ENCODE measurements at places on chromosomes 5 and 9. TPM values are rescaled to one million over a fixed set of nuclear protein-coding genes. Genes with fewer than 3 reads are reported as not detected.
A peak's percentile ranks its signal among the peaks of the same experiment; 100 is the strongest.

The CAVIN4 gene
- 2.5 TPM for total RNA-seq

The SEMA6A gene
- 1.5 TPM for total RNA-seq

The ADRA1B gene
- not detected for total RNA-seq

The FOXD4 gene
- 0.42 TPM for total RNA-seq

The KIF27 gene
- total RNA-seq = 3.5 TPM

The RAD23B gene
- total RNA-seq = 100 TPM

The PCDHA2 gene
- total RNA-seq = not detected

The REEP2 gene
- total RNA-seq = 4.4 TPM

The GARNL3 gene
- 8.3 TPM for total RNA-seq

The GNA14 gene
- 3.3 TPM for total RNA-seq

The FAF2 gene
- total RNA-seq = 43.5 TPM

The DOLPP1 gene
- 17.7 TPM for total RNA-seq

The NR5A1 gene
- total RNA-seq = not detected

GRCh38 chr5:62460578-62460983, 48.0 kb downstream of the IPO11 start:
- DNase-seq = peak; percentile 67

DNA sequence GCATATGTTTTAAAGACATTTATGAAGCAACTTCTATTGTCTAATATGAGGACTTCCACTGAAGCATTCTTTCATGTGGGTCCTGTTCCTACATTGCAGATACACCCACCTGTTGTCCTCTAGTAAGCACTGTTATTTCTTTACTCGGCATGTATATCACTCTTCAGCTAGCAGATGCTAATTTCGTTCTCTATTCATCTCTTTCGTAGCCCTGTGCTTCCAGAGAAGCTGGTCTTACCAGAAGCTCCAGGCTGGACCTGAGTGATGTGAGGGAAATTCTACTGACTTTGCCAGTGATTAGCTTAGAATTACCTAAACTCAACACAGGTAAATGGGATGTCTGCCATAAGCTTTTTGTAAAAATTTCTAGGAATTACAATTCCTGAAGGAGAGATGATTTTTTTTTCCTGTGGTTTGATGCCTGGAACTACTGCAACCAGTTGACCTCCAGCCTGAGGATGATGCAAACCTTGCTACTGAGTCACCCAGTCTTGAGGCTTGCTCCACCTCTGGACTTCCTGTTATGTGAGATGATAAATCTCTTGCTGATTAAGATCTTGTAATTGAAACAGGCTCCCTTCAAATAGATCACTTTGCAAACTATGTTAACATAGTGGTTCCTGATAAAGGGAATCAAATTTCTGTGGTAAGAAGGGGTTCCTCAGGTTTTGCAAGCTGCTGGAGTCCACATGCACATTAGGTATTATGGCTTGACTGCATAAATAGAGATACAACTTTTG, 52.2 kb upstream of the SPINK5 start:
- DNase-seq = peak; percentile 17

DNA sequence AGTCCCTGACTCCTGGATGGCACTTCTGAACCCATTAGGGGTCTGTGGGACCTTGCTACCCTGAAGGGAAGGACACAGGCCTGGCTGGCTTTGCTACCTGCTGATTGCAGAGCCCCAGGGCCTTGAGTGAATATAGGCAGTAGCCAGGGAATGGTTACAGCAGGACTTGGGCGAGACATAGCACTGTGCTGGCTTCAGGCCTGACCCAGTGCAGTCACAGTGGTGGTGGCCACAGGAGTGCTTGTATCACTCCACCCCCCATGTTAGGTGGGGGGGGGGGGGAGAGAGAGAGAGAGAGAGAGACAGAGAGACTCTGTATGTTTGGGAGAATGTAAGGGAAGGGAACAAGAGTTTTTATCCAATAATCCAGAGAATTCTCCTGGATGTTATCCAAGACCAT, 439.3 kb upstream of the ZNF608 start:
- DNase-seq = no peak

- peak; percentile 77 for DNase-seq
These were observed 12.9 kb downstream of the TCF7 start for GRCh38 chr5:134127376-134127861.

- no peak for DNase-seq
These were observed 40.7 kb downstream of the WDR36 start for GRCh38 chr5:111132731-111133435.

GRCh38 chr9:86794391-86795046, 152.8 kb downstream of the GAS1 start:
- DNase-seq = no peak

GRCh38 chr5:158163451-158164295, 304.7 kb upstream of the CLINT1 start:
- no peak for DNase-seq

DNA sequence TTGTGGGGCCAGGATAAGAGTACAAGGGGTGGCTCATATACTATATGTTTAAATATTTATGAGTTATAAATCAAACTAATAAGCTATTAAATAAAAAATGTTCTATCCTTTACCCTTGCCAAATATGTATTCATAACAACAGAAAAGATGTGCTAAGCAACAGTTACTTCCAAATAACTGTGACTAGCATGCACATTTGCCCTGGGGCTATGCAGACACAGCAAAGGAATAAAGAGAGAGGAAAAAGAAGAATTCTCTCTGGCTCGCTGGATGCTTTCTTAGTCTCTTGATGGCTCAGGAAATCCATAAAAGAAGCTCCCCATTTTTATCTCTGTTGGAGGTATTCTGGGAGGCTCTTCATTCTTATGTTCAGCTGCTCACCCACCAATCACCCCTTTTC, 182.4 kb upstream of the ATP10B start:
- DNase-seq = no peak

DNA sequence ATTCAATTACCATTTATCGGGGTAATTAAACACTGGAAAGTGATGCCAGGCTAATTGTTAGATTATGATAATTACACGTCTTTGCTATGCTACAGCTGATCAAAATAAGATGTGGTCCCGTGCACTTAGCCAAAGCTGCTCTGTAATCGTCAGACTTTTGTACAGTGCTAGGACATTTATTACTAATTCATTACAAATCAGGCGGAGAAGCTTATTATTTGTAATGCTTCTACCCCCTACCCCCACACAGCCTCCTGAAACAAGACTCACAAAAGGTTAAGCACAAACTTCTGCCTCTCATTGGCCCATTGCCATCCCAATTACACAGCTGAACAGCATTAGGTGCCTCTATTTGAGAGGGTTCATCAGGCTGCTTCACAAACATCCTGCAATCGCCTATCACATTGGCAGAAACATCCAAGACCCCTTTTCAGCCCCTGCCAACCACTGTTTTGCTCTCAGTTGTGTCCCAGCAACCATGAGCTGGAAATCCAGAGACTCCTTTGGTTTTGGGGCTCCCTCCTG, 232.7 kb downstream of the EFNA5 start:
- no peak for DNase-seq

GRCh38 chr9:75983319-75984045, 93.0 kb downstream of the PCSK5 start:
- DNase-seq = no peak

GRCh38 chr9:111897601-111898137, 1.1 kb downstream of the UGCG start:
- DNase-seq = peak; percentile 55

DNA sequence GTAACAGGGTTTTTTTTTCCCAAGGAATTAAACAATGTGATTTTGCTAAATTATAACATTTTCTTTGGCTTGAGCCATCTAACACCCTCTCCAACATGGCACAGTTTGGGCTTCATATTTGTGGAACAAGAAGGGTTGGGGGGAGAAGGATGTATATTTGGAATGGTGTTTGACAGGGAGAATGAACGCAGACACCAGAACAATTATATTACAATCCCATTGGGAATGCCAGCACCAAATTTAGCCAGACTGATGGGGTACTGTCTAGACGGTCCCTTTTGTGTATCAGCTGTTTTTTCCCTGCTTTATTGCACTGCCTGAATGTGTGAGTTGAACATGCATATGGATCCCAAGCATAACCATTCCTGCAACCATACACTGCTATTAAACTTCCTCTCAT, 130.9 kb upstream of the TMEM161B start:
- DNase-seq = no peak

DNA sequence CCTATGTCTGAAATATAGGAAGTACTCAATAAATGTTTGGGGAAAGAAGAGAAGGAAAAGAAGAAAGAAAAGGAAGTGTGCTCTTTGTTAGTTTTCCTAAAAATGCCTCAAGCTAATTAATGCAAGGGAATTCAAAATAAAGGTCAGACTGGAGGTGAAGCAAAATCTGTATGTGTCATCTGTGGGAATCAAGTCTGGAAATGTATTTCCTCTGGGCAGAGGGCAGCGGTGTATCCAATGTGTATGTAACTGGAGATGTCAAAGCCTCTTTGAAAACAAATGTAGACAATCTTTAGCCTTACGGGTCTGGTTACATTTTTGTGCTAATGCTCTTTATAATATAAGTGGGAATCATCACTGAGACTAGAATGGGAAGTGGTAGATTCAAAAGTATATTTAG, 471.4 kb downstream of the MAN2A1 start:
- no peak for DNase-seq

DNA sequence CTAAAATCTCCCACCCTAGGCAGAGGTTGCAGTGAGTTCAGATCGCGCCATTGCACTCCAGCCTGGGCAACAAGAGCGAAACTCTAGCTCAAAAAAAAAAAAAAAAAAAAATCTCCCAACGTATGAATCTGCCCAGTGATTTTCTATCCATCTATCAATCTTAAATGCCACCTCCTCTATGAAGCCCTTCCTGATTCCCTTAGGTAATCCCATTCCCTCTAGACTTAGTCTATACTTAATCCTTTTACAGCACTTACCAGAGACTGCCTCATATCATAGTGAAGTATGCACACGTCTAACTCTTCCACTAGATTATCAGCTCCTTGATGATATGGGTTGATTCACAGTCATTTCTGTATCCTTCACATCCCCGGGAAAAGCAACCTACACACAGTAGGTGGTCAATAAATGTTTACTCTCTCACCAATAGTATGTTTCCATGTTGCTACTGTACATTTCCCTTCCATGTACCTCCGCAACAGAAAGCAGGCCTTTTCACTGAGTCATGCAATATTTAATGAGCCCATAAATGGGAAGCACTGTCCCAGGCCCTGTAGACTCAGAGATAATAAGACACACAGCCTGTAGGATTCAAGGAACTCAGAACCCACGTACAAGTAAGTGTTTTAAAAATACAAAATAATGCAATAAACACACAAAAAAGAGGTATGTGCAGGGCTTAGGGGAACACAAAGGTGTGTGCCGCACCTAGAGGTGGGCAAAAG, 1.2 kb downstream of the DROSHA start:
- DNase-seq = no peak

GRCh38 chr9:13952906-13953305, 361.0 kb downstream of the NFIB start:
- DNase-seq = no peak

GRCh38 chr5:160434022-160434531, 12.4 kb downstream of the PTTG1 start:
- no peak for DNase-seq

GRCh38 chr5:40383749-40384651, 295.7 kb upstream of the PTGER4 start:
- peak; percentile 15 for DNase-seq

GRCh38 chr9:86079421-86079831, 19.9 kb downstream of the GOLM1 start:
- no peak for DNase-seq

GRCh38 chr5:56638061-56638621, 177.2 kb upstream of the MAP3K1 start:
- peak; percentile 64 for DNase-seq

- DNase-seq = no peak
These were observed 165.8 kb upstream of the STK32A start for GRCh38 chr5:147068998-147069397.

- DNase-seq = no peak
These were observed 24.0 kb upstream of the CARTPT start for GRCh38 chr5:71695071-71695470.

DNA sequence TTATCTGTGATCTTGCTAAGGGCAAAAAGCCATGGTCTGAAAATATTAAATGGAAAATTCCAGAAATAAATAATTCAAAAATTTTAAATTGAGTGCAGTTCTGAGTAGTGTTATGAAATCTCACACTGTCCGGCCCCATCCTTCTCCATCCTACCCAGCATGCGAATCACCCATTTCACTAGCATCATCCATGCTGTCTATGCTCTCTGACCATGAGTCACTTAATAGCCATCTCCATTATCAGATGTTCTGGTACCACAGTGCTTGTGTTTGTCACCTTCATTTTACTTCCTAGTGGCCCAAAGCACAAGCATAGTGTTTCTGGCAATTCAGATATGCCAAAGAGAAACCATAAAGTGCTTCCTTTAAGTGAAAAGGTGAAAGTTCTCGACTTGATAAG, 63.3 kb upstream of the SMC5 start:
- no peak for DNase-seq

DNA sequence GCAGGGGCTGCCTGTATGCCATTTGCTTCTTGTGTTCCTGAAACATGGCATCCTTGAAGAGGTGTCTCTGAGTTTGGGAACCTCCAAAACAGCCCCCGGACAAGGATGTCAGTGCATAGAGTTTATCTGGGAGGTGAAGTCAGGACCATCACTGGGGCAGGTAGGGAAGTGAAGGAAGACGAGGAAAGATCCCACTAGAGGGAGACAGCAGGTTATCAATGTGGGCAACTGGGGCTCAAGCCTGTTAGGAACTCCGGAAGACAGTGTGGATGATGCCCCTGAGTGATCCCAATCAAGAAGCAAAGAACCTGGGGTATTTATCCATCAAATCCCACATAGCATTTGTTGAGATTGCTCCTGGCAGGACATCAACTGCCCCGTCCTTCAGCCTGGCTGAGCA, 233.1 kb downstream of the AGTPBP1 start:
- no peak for DNase-seq

GRCh38 chr9:126490871-126491567, 122.7 kb upstream of the LMX1B start:
- DNase-seq = peak; percentile 65

DNA sequence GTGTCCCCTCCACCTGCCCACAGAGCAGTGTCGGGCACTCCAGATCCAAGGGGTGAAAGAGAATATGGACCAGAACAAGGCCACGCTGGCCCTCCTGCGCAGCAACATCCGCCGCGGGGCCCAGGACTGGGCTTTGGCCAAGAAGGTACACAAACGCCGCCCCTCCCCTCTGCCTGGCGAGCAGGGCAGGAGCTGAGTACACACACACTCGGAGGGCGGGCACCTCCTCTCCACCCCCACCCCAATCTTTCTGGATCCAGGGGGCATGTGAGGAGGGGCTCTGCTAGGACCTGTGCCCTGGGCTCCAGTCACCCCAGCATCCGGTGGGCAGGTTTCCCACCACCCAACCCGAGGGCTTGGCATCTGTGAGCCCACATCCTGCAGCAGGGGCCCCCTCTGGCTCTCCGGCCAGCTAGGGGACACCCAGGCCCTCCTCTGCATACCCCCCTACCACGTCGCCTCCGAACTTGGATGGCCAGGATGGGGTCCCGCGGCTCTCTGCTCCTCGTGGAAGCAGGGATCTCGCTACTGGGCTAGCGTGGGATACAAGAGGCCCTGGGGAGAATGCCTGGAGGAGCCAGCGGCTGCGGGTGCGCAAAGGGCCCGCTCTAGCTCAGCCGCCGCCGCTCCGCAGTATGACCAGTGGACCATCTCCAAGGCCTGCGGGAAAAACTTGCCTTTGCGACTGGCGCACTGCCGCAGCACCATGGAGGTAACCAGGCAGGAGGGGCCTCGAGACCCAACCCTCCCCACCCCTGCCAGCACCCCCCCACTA, 3.1 kb downstream of the CCDC183 start:
- DNase-seq = no peak
